ENCODE measurements at places on chromosomes 6 and 20.

GRCh38 chr6:166955865-166956443 is 396 bp downstream of the RNASET2 start:
- no peak for DNase-seq

GRCh38 chr6:158086504-158087223 is 81.4 kb downstream of the SERAC1 start:
- DNase-seq = no peak

DNA sequence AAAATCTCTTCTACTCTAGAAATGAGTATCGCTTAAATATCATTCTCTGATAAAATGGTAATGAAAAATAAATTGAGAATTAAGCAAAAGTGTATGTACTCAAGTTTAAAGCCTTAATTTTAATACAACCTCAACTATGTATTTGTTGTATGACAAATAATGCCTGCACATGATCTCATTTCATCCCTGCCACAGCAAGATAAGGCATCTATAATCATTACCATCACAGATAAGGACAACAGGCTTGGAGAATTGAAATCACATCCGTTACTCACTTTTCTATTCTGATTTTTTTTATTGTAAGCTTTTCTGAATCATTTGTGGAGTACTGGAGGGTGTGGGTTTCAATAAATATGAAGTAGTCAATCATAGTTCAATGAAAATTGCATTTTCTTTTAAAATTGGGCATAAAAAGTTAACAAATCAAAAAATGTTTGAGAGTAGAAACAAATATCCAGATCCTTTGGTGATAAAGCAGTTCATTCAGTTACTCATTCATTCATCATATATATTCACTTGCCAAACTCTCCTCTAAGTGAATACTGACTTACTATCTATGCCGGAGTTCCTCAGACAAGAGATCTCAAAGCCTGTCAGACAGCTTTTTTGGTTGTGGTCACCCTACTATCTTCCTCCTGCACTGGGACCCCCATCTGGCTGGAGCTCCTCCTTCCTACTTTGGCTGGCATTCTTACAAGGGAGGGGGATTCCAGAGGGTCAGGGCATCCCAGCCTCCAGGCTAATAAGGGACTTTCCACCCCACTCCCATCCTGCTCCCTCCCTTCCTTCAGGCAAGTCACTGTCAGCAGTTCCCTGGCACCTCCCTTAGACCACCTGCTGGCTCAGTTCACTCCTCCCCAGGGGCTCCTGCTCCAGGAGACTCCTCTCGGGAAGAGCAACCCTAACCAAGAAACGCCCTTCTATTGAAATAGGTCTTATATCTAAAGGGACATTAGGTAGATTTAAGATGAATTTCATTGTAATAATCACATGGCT is 118.6 kb downstream of the OGFRL1 start:
- DNase-seq = no peak

GRCh38 chr20:46545077-46545826 is 5.2 kb downstream of the OCSTAMP start:
- peak; percentile 67 for DNase-seq

GRCh38 chr6:105257340-105257739 is 77.5 kb upstream of the POPDC3 start:
- DNase-seq = no peak

DNA sequence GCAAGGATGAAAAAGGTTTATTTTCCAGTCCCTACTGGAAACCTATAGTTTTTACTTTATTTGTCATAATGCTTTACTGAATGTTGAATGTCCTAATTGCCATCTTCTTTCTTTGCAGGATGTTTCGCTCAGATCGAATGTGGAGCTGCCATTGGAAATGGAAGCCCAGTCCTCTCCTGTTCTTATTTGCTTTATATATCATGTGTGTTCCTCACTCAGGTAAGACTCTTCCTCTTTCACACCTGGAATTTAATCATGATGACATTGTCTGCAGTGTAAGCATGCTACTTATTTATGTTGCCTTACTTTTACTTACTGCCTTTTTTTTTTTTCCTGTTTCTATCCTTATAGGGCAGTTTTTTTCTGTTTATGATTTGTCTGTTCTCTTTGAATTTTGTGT is 7.6 kb downstream of the ADGRG6 start:
- no peak for DNase-seq

Data from activated naive CD8-positive, alpha-beta T cell treated with anti-CD3 and anti-CD28 coated beads, Interleukin-2, amount 10 ng/mL, durations not matched to agents 7 days and 5 days (primary cell).